ENCODE measurements at places on chromosomes 1 and 21.

- no peak for DNase-seq
These were observed 22.3 kb upstream of the CHODL start for GRCh38 chr21:18222346-18222745.

GRCh38 chr21:35234725-35235124 is 185.6 kb upstream of the RUNX1 start:
- DNase-seq, result no peak

- no peak for DNase-seq
These were observed 163.8 kb downstream of the FAF1 start for GRCh38 chr1:50796272-50796671.

GRCh38 chr1:72051538-72051937 is 230.8 kb downstream of the NEGR1 start:
- DNase-seq, result no peak

- DNase-seq, result peak; percentile 60
These were observed at the start of gene NPR1 for GRCh38 chr1:153678519-153679336. Gene NPR1, plus strand, starts transcription at chr1:153678688. Its CDS starts 421 bp downstream, at chr1:153679109.

DNA sequence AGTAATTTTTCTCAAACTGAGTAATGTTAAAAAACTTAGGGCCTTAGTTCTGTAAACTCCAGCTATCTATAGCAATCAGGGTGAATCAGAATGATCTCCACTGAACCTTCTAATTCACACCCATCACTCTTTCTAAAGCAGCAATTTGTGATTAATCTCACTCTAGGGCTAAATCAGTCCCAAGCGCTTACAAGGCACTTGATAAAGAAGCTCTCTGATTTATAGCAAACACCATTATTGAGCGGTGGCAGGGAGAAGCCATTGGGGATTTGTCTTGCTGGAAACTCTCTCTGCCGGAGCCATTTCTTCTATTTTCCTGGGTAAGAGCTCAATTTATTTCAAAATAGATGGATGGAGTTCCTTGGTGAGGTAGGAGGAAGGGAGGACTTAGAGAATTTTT is 77.0 kb downstream of the OMA1 start:
- no peak for DNase-seq

GRCh38 chr1:43913666-43914360 is 19.8 kb upstream of the ARTN start:
- no peak for DNase-seq

DNA sequence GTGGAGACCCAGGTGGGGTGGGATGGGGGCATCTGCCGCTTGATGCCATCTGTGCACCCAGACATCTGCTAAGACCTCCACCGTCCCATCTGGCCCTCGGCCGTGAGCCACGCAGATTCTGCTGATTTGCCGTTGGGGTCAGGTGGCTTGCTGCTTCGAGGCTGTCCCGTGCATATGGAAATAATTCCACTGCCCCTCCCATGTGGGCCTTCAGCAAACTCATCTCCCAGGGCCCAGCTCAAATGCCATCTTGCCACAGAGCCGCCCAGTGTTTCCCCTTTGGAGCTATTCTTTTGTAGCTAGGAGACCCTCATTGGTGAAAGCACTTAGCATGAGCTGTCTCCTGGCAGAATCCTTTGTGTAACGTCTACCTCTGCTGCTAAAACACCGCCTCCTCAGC is 99.8 kb downstream of the KAZN start:
- DNase-seq, result no peak

DNA sequence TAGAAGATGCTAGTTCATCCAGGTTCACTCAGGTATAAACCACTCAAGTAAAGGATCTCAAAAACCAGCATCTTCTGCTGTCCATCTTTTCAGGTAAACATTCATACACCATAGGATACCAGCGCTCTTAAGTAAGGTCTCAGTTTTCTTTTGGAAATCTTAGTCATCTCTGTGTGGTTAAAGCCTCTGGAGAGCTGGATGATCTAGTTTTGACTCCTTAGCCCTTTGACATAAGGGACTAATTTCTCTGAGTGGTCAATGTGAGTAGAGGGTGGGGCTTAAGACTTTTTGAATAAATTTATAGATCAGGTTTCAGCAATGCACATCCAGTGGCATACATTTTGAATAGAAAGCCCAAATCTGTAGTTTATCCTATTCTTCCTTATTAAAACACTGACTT is 92.3 kb downstream of the CTH start:
- no peak for DNase-seq

Data from left hindlimb (tissue), 1 donor.